ENCODE measurements at places on chromosomes 7 and 10.

- no peak for DNase-seq
Observed at GRCh38 chr7:52260046-52260665, 775.3 kb upstream of the POM121L12 start.

DNA sequence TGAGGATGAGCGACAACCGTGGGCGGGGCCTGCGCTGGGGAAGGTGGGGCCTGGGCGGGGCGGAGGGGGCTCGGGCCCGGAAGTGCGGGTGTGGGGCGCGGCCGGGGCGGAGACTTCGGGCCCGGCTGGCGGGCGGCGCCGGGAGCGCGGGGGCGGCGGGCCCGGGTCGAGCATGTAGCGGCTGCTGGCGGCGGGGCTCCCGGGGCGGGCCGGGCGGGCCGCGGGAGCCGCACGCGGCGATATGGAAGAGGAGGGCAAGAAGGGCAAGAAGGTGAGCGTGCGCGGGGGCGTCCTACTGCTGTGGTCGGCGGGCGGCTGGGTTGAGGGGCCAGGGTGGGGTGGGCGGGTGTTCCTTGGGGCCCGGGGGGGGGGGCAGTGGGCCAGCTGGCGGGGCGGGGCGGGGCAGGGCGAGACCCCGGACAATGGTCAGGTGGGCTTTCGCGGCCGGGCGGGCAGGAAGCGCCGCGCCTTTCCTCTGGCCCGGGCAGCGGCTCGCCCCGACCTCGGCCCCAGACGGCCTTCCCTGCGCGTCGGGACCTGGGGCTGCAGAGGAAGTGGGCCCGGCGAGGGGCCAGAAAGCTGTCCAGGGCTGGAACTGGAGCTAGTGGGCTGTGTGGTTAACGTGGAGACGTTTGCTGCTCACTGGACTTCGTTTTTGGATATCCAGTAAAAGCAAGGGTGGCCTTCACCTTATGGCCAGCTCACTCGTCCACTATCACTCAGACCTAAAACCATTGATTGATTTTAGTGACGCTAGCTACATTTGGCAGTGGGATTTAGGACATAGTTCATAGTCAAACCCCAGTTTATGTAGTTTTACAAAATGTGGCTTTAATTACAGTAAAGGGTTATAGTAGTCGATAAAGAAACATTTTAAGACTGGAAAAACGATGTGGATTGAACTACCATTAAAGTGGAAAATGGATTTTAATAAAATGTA is at the start of gene CCM2:
CCM2 (plus strand) TSS at position 109 of the 940 bp plus-strand sequence; CDS start at position 242, 133 bp downstream.
- no peak for DNase-seq

GRCh38 chr7:45196374-45196773 is 38.8 kb downstream of the RAMP3 start:
- DNase-seq = no peak

DNA sequence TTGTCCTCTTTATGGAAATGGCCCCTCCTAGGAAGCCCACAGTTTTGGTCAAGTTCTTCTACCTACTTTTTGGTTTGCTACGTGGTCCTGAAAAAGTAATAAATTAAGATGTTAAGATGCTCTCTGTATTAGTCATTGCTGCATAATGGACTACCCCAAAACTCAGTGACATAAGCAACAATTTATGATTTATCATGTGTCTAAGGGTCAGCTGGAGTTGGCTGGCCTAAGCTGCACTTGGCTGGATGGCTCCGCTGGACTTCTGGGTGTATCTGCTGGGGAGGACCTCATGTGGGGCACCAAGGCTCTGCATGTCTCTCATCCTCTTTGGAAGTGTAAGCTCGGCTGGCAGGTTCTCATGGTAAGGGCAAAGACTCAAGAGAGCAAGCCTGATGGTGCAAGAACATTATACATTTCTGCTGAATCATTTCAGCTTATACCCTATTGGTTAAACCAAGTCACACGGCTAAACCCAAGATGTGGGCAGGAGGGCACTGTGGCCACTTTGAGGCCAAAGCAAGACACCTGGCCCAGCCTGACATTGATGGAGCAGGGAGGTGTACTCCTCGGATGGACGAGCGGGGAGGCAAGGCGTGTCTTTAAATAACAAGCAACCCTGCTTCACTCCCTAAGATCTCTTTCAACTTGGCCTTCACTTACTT is 47.7 kb downstream of the TBXAS1 start:
- no peak for DNase-seq

GRCh38 chr10:78925800-78926319 is 142.9 kb upstream of the ZMIZ1 start:
- no peak for DNase-seq

DNA sequence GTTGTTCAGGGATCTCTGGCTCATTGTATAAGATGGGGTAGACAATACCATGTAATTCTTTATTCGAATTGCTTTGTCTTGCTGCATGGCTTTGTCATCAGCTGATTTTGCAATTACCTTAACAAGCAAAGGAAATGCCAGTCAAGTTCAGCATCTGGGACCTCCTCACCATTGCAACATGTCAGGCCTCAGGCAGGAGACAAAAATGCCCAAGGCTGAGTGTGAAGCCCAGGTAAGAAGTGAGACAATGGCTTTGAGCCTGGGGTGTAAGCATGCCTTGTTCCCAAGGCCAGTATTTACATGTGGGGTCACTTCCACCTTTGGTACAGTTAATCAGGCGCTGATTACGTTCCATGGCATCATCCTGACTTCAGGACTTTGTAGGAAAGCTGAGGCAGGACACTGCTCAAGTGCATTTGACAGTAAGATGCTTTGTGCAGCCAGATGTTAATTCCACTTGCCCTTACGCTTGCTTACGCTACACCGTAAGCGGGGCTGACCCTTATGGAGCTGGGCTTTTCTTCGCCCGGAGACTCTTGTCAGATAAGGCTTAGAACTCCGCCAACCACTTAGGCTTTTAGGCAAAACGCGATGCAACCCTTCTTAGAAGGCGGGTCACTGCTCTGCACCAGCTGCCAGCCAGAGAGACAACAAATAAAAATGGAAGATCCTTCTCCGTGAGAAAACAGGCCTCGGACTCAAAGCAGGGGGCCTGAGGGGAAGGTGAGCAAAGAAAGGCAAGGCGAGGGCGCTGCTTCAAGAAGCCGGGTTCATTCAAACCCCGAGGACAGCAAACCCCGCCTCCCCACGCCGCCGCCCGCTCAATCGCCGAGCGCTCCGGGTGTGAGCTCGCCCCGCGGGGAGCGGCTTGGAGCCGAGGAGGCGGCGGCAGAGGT is 1.3 kb upstream of the SP4 start:
- no peak for DNase-seq
